Hippocampal formation (tissue), 2 donors: ENCODE measurements at places on chromosomes 6 and 20.

DNA sequence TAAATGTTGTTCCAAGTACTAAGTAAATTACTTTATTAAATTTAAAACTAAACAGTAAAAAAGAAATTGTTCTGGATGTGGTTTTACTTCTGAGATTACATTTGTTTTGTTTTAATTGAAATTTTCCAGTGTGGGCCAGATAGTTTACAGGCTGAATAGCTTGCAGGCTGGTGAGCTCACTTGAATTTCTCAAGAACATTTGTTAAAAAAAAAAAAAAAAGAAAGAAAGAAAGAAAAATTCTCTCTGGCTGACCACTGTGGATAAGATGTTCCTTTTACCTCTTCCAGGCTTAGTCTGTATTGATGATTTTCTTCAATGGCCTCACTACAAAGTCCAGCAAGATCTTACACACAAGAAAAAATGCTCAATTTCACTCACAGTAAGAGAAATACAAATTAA lies 85.4 kb downstream of the PLCG1 start:
- peak; percentile 69 for DNase-seq

- DNase-seq, result no peak
These were observed 100.3 kb upstream of the MYL9 start for GRCh38 chr20:36441027-36441414.

DNA sequence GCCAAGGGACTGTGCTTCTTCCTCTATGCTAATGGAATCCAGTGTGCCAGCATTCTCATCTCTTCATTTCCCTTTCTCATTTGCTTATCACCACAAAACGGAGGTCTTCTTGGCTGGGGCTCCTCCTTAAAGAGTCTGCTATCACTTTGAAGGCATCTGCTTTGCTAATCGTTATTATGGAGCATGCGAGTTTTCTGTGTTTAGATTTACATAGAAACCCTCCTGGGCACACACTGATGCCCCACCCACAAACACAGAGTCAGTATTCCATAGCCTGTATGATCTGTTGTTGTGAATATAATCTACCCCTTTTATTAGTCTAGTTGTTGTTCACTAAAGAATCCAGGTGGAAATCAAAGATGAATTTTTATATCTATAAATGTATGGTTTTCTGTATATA lies 83.4 kb upstream of the XRN2 start:
- no peak for DNase-seq

DNA sequence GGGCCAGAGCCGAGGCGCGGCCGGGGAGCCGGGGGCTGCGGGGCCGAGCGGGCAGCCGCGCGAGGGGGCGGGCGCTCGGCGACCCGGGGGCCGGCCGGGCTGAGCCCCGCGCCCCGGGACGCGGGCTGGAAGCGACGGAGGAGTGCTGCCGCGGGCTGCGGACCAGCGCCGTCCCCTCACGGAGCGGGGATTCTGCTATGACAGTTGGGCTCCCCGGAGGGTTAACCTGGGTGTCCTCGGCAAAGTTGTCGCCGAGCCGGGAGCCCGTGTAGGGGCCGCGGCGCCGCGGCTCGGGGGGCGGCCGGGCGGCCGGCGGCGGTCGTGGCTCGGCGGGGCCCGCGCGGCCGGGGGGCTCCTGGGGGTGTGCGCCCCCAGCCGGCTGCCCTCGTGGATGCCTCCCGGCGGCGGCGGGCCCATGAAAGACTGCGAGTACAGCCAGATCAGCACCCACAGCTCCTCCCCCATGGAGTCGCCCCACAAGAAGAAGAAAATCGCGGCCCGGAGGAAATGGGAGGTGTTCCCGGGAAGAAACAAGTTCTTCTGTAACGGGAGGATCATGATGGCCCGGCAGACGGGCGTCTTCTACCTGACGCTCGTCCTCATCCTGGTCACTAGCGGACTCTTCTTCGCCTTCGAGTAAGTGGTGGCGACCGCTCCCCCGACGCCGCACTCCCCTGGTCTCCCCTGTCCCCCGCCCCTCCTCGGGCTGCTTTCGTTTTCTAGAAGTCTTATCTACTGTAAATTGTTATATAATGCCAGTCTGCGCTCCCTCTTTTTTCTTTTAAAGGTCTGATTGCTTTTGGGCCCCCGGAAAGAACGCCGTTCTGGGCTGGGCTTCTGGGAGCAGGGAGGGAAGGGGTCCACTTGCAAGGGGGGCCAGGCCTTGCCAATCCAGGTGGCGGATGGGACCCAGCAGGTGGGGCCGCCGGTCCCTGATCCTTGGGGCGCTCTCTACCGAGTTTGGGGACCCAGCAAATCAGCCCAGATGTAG lies 936 bp downstream of the ZDHHC14 start:
- DNase-seq, result peak; percentile 64

DNA sequence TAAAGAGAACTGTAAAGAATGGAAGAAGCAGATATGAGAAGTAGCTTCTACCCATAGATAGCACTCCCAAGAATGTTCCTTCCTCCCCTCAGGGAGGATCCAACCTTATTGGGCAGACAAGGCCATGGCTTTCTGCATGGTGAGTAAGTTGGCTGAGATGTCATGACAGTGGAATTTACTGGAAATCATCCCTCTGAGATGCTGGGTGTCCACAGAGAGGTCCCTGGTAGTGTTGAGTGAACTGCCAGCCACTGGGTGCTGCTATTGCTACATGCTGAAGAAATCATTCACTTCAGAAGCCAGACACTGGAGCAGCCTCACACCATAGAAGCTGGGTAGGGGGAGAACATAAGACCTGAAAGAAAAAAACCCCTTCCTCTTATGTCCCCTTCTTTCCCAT lies 46.4 kb upstream of the FERMT1 start:
- DNase-seq, result no peak
